Activated CD4-positive, alpha-beta T cell treated with anti-CD3 and anti-CD28 coated beads, Interleukin-2, amount 10 ng/mL, durations not matched to agents 7 days and 5 days (primary cell): ENCODE measurements at places on chromosomes 1 and 21. TPM values are rescaled to one million over a fixed set of nuclear protein-coding genes. Genes with fewer than 3 reads are reported as not detected.

GRCh38 chr1:115545791-115546733, 95.7 kb upstream of the VANGL1 start:
- no peak overlapping the region for H3K4me3 ChIP-seq
- DNase-seq: no peak
- H3K4me1 ChIP-seq: no peaks in the 10 kb centered on the region
- H3K36me3 ChIP-seq: no peaks in the 10 kb centered on the region
- H3K27ac ChIP-seq: no peak overlapping the region
- H3K27me3 ChIP-seq: peaks cover 5% of the 10 kb centered on the region

GRCh38 chr1:9413071-9413876, 120.6 kb downstream of the SPSB1 start:
- no peak overlapping the region for H3K4me3 ChIP-seq
- peaks cover 7% of the 10 kb centered on the region for H3K27me3 ChIP-seq
- H3K4me1 ChIP-seq: peaks cover 48% of the 10 kb centered on the region
- peaks cover 2% of the 10 kb centered on the region for H3K36me3 ChIP-seq

DNA sequence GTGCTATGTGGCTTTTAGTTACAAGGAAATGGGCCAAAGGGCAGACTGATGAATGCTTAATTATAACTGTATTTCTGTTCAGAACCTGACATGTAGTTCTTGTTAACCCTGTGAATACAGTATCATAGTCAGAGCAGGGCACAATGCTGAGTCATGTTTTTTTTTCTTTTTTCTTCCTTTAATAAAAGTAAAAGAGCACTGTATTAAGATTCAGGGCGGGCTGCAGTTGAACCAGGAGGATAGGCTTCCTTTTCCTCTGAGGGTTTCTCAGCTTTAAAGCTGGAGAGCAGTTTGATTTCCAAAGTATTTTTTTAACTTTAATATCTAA, 8.7 kb downstream of the CLDN8 start:
- no peaks in the 10 kb centered on the region for H3K27me3 ChIP-seq
- no peak overlapping the region for H3K27ac ChIP-seq
- no peaks in the 10 kb centered on the region for H3K4me1 ChIP-seq
- DNase-seq: no peak
- H3K36me3 ChIP-seq: no peaks in the 10 kb centered on the region

- H3K4me3 ChIP-seq: no peak overlapping the region
- peaks cover 16% of the 10 kb centered on the region for H3K4me1 ChIP-seq
- peaks cover 78% of the 10 kb centered on the region for H3K27me3 ChIP-seq
- no peak for DNase-seq
Observed at GRCh38 chr21:44713130-44713529, 1.8 kb upstream of the TSPEAR start.

DNA sequence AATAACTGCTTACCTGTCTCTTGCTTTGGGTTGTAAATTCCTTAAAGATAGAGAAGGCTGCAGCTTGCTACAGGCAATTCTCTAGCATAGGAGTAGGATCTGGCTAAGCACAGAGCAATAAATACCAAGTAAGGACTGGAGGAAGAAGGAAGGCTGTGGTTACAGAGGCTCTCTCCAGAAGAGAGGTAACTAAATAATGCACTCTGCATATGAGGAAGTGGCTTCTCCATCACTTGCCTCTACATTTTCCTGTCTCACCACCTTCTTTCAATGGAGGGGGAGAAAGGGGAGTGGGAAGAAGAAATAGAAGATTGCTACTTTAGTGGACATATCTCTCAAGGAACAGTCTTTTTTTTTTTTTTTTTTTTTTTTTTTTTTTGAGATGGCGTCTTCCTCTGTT, 60.9 kb upstream of the LAX1 start:
- H3K36me3 ChIP-seq: peaks cover 81% of the 10 kb centered on the region
- no peak overlapping the region for H3K4me3 ChIP-seq
- no peaks in the 10 kb centered on the region for H3K27me3 ChIP-seq
- H3K27ac ChIP-seq: peak overlapping the region; percentile 31
- H3K4me1 ChIP-seq: peaks cover 25% of the 10 kb centered on the region

- H3K4me1 ChIP-seq: no peaks in the 10 kb centered on the region
- no peaks in the 10 kb centered on the region for H3K27me3 ChIP-seq
- H3K4me3 ChIP-seq: no peak overlapping the region
- DNase-seq: no peak
- H3K36me3 ChIP-seq: no peaks in the 10 kb centered on the region
Observed at GRCh38 chr1:76238094-76238628, 163.6 kb downstream of the ST6GALNAC3 start.

GRCh38 chr1:227134686-227135314, 183.5 kb downstream of the CDC42BPA start:
- no peaks in the 10 kb centered on the region for H3K36me3 ChIP-seq
- H3K4me3 ChIP-seq: no peak overlapping the region
- H3K27me3 ChIP-seq: no peaks in the 10 kb centered on the region

DNA sequence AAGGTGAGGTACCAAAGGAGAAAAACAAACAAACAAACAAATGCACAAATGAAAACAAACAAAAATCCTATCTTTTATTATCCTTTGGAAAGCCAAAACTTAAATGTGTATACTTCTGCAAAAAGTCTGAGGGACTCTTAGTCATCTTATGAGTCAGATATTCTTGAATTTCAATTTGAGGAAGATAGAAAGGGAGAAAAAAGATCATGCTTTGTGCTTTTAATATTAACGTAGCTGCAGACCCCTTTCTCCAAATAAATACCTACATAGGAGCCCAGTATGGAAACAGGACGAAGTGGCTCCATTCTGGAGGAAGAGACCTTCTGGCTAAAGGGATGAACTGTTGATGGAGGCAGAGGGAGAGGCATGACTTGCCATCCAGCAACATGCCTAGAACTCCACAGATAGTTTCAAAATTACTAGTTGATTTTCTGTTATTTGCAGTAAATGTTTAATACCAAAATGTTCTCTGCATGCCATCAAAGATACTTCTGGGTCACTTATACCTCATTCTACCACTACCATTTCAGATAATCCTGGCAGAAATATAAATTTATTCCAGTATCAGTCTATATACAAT, 25.4 kb downstream of the NUP210L start:
- H3K27me3 ChIP-seq: no peaks in the 10 kb centered on the region
- no peaks in the 10 kb centered on the region for H3K36me3 ChIP-seq
- peaks cover 8% of the 10 kb centered on the region for H3K4me1 ChIP-seq
- no peak overlapping the region for H3K27ac ChIP-seq
- DNase-seq: no peak
- no peak overlapping the region for H3K4me3 ChIP-seq

DNA sequence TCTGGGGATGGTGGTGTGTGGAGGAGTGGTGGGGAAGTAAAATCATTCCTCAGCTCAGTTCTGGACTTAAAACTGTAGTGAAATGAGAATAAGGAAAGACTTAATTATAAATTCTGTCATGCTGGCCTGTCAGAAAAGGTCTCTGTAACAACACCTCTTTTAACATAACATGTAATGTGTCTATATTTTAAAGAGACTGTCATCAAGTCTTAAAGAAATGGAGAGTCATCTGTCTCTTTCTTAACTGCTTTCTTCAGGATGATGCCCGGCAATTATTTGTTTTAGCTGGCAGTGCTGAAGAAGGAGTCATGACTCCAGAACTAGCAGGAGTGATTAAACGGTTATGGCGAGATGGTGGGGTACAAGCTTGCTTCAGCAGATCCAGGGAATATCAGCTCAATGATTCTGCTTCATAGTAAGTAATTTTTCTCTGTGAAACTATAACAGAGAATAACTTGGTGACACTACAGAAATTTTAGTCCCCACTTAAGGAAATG, 30.6 kb downstream of the GNAI3 start:
- no peak for DNase-seq
- H3K36me3 ChIP-seq: peaks cover 48% of the 10 kb centered on the region
- H3K4me3 ChIP-seq: no peak overlapping the region

- no peak for DNase-seq
- H3K4me1 ChIP-seq: no peaks in the 10 kb centered on the region
- no peaks in the 10 kb centered on the region for H3K27me3 ChIP-seq
Observed at GRCh38 chr21:44540741-44541288, 820 bp upstream of the KRTAP10-1 start.

- peak overlapping the region; percentile 73 for H3K27ac ChIP-seq
- no peaks in the 10 kb centered on the region for H3K36me3 ChIP-seq
- peaks cover 13% of the 10 kb centered on the region for H3K4me1 ChIP-seq
Observed at GRCh38 chr1:151472856-151473731, 13.8 kb upstream of the POGZ start.

- no peaks in the 10 kb centered on the region for H3K36me3 ChIP-seq
- no peak overlapping the region for H3K27ac ChIP-seq
- peaks cover 4% of the 10 kb centered on the region for H3K4me1 ChIP-seq
Observed at GRCh38 chr1:53678507-53678906, 60.5 kb downstream of the GLIS1 start.

DNA sequence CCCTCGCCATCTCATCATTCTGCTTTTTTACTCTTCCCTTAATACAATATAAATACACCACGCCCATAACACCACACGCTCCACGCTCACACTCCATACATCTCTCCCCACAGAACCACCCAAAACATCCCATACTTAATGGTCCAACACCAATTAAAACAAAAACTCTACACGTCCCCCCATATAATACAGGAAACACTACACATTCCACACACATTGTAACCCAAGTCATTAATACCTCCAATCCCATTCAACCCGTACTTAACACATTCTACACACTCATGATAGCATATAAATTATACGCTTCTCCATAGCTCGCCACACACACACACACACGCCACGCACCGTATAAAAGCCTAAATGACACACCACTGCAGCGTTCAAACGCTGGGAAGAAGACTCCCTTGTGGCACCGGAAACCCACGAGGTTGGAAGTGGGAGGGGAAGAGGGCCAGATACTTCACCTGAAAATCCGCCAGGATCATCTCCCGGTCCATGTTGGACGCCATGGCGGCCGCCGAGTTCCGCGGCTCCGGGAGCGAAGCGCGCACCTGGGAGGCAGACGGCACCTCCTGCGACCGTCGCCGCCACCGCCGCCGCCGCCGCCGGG, 659 bp downstream of the FAF1 start:
- H3K4me1 ChIP-seq: peaks cover 30% of the 10 kb centered on the region
- peak overlapping the region; percentile 79 for H3K4me3 ChIP-seq
- peaks cover 2% of the 10 kb centered on the region for H3K36me3 ChIP-seq
- peak; percentile 33 for DNase-seq
- H3K27ac ChIP-seq: peak overlapping the region; percentile 92

DNA sequence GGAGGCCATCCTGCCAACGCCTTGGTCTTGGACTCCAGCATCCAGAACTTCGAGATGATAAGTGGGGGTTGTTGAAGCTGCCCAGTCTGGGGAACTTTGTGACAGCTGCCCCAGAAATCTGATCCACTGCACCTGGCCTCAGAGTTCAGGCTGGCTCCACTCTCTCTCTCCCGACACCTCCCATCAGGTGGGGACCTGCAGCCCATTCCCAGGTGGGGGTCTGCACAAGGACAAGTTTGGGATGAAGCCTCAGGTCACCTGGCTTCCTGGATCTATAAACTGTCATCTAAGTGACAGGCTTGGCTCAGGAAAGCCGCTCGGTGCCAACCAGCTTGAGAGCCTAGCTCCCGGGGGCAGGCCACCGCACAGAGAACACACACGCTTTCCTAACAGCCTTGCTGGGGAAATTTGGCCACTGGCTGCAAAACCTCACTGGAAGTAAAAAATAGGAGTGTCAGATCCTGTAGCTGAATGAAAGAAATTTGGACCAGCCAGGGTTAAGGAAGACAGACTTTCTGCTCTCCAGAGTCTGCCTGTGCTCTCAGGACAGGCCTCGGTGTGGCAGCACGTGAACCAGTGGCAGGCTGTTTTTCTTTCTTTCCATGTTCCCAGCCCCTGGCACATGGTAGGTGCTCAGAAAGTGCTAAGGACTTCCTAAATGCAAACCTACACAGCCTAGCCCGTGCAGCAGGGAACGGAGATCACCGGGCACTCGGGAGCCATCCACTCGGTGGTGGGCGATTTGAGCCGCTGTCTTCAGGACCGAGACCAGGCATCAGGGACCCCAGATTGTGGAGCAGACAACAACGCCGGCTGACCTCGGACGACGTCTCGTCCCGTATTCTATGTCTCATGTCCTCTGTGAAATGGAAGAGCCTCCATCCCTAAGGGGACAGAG, 42.6 kb upstream of the LBR start:
- no peak overlapping the region for H3K4me3 ChIP-seq
- peaks cover 60% of the 10 kb centered on the region for H3K4me1 ChIP-seq
- H3K27ac ChIP-seq: peak overlapping the region; percentile 36
- H3K27me3 ChIP-seq: no peaks in the 10 kb centered on the region

DNA sequence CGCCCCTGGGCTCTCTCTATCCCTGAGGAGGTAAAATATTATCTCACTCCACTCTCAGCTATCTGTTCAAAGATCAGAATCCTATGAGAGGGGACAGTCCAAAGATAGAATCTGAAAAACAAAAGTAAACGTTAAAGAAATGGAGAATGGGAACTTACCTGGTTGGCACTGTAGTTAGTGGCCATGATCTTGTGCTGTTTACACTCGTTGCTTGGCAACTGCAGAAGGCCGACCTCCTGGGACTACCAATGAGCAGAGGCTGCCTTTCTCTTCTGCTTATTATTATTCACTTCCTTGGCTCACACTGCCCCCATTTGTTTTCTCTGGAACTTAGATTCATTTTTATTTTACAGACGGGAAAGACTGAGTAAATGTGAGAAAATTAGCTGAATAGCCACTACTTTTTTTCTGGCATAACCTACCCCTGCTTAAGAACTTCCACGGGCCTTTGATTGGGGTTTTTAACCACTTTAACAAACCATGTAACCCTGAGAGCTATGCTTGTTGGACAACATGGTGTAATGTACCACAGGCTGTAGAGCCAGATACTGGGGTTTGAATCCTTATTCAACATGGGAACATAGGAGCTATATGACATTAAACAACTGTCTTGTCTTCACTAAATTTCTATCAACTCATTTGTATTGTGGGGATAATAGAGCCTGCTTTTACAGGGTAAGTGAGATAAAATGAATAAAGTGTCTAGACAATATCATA, at the start of gene CFAP126:
Gene CFAP126 (minus strand): TSS at position 193 of the 717 bp plus-strand sequence. CDS start 8 bp downstream, at position 185.
- H3K27ac ChIP-seq: peak within 1 kb of the TSS; percentile 10
- peaks cover 29% of the 10 kb centered on the region for H3K36me3 ChIP-seq
- H3K4me1 ChIP-seq: peaks cover 14% of the 10 kb centered on the region
- DNase-seq: peak; percentile 57
- no peaks in the 10 kb centered on the region for H3K27me3 ChIP-seq

DNA sequence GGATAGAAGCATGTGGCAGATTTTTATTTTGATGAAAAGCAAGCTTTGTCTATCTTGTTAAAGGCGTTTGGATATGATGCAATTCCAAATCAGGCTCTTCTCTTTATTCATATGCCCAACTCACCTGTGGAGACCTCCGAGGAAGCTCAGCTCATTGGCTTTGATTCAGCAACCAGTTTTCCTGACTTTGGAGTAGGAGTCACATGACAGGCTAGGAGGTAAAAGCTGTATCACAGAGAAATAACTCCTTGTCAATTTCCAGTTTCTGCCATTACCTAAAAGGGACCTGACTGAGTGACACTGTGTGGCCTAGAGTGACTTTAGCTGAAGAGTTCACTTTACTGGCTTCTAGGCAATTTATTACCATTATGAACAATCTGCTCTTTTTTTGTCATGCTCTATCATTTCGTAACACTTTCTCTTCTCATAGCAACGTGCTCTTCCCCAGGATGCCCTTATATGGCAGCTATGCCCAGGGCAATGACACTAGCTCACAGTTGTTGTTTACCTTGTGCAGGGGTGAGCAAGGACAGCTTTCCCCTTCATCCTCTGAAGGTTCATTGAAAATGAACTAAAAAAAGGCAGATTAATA, 107.2 kb downstream of the KCNK1 start:
- DNase-seq: no peak
- H3K4me1 ChIP-seq: no peaks in the 10 kb centered on the region

KLF17 gene
- not detected for total RNA-seq

CLDN17 gene
- not detected for total RNA-seq

TRABD2B gene
- total RNA-seq: not detected

MSTO1 gene
- total RNA-seq: 64.5 TPM

TPTE gene
- not detected for total RNA-seq
